ENCODE measurements at places on chromosomes 4 and X.

- DNase-seq, result no peak
Measured at GRCh38 chr4:76748649-76749048, 149.3 kb downstream of the SOWAHB start.

GRCh38 chrX:107273795-107274194, 67.4 kb downstream of the DNAAF6 start:
- no peak for DNase-seq

DNA sequence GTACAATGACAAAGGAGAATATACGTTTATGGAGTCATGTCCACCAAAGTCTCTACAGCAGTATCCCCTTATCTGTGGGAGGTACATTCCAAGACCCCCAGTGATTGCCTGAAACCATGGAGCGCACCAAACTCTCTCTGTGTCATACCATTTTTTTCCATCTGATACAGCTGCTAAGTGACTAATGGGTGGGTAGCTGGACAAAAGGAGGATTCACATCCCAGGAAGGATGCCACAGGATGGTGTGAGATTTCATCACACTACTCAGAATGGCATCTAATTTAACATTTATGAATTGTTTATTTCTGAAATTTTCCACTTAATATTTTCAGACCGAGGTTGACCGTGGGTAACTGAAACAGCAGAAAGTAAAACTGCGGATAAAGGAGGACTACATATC, 49.8 kb upstream of the AGA start:
- DNase-seq, result no peak

DNA sequence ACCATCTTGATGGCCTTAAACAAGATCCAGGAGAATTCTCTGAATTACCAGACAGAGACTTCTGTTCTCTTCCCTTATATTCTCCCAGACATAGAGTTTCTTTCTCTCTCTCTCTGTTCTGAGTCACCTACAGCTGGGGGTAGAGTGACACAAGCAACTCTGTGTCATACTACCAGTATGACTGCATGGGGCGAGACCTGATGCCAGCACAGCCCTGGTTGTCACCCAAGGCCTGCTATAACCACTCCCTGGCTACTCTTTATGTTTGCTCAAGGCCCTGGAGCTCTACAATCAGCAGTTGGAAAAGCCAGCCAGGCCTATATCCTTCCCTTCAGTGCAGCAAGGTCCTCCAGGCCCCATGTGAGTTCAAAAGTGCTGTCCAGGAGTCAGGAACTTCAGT, 114.2 kb upstream of the TENT5D start:
- no peak for DNase-seq

GRCh38 chr4:1511441-1512041, 105.3 kb upstream of the NKX1-1 start:
- DNase-seq, result no peak

DNA sequence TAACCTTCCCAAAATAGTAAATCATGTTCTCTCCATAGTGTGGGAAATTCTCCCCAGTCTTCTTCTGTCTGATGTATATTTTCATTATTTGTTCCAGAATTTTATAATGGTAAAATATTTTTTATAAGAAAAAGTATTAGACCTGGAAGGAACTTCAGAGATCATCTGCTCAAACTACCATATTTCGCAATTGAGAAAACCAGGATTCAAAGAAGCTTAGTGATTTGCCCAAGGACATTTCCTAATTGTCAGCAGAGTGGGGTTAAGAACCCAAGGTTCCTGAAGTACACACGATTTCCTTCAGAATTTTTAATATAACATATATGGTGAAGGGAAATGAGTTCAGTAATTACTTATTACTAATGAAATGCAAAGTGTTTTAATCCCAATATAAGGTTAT, 24.1 kb downstream of the OCIAD1 start:
- DNase-seq, result no peak

GRCh38 chr4:45477311-45477733, 646.5 kb downstream of the GABRG1 start:
- DNase-seq, result no peak

DNA sequence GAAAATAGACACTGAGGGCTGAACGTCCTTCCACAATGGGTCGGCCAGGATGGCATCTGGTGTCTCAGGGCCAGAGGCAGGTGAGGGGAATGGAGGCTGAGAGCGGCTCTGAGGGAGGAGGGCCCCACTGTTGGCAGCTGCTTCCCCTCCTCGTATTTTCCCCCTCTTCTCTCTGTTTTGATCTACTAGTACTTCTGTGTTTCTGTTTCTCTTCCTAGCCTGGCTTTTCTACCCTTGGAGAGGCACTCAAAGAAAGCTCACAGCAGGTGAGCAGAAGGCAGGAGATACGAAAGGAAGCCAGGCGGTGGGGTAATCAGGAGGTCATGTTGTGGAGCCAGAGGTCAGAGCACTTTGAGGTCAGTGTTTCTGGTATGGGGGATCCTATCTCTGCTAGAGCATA, 151.8 kb upstream of the GATB start:
- no peak for DNase-seq

DNA sequence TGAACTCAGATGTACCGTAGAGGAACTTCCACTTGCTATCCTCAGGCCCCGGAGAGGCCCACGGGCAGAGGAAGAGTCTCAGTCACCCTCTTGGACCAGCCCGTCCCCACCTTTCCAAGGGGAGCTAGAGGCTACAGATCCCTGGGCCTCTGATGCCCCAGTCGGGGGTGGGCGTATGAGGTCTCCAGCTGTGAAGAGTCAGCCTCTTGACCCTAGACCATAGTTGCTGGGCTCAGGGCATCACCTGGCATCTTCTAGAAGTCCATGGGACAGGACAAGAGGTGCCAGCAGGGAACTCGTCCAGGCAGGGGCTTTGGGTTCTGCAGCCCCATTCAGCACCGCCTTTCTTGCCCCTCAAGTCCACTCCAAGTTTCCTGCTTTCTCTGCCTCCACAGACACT, 11.6 kb downstream of the SASH3 start:
- DNase-seq, result no peak

- no peak for DNase-seq
Measured at GRCh38 chr4:181998398-181999295, 244.6 kb upstream of the TENM3 start.

DNA sequence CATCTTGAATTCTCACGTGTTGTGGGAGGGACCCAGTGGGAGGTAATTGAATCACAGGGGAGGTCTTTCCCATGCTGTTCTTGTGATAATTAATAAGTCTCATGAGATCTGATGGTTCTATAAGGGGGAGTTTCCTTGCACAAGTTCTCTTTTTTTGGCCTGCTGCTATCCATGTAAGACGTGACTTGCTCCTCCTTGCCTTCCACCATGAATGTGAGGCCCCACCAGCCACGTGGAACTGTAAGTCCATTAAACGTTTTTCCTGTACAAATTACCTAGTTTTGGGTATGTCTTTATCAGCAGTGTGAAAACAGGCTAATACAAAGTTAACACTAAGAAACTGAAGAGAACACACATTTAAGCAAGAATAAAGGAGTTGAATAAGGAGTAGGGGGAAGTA, 16.0 kb downstream of the TBCK start:
- no peak for DNase-seq

- no peak for DNase-seq
Measured at GRCh38 chr4:43763029-43763610, 685.5 kb downstream of the KCTD8 start.

Measured in activated T-cell treated with anti-CD3 and anti-CD28 coated beads for 24 hours (primary cell).